Cardiac septum (tissue), 1 donor: ENCODE measurements at places on chromosomes 6 and 20. TPM values are rescaled to one million over a fixed set of nuclear protein-coding genes. Genes with fewer than 3 reads are reported as not detected.

Gene PSORS1C2
- total RNA-seq = not detected

Gene TREM1
- 2.6 TPM for total RNA-seq

Gene CMTR1
- 30.4 TPM for total RNA-seq

Gene SLC12A5
- total RNA-seq = 0.73 TPM

Gene C20orf144
- not detected for total RNA-seq

- DNase-seq = no peak
Observed at GRCh38 chr6:13474360-13474759, 13.0 kb downstream of the GFOD1 start.

- no peak for DNase-seq
Observed at GRCh38 chr6:143135797-143136561, 75.3 kb downstream of the AIG1 start.
